Stimulated activated CD8-positive, alpha-beta memory T cell treated with anti-CD3 and anti-CD28 coated beads, Interleukin-7, amount 100 ng/mL, for 48 hours (primary cell): ENCODE measurements at places on chromosomes 3 and 15.

GRCh38 chr3:177886501-177886900 lies 649.7 kb upstream of the KCNMB2 start:
- no peak for DNase-seq

DNA sequence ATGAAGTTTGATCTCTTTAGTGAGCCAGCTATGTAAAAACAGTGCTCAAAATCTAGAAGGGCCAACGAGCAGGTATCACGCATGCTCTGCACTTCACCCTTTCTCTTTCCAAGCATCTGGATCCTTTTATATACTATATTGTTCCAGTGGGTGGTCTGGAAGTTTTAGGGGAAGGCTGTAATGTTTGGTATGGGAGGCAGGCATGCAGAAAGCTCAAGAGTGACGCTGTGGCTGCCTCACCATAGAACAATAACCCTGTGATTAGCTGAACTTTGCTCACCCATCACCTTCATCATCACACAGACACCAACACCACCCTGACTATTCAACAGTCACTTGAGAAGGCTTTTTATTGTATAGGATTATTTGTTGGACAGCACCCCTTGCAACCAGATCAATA lies 81.6 kb downstream of the FBN1 start:
- no peak for DNase-seq

DNA sequence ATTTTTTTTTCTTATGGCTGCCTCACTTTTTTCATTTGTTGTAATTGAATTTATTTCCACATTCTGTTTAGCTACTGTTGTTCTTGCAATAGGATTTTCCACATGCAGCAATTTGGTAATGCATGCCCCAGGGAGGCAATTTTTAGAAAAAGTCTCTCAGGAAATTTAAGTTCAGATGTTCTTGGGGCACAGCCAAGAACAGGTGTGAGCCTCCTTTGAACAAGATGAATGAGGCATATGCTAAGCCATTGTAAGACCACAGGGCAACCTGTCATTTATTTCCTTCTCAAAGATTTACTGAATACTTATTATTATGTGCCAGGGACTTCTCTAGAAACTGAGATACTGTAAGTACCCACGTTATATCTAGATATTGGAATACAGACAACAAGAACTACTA lies 549.5 kb downstream of the DIPK2A start:
- DNase-seq: no peak

GRCh38 chr3:160486459-160486869 lies 36.9 kb upstream of the TRIM59 start:
- no peak for DNase-seq

DNA sequence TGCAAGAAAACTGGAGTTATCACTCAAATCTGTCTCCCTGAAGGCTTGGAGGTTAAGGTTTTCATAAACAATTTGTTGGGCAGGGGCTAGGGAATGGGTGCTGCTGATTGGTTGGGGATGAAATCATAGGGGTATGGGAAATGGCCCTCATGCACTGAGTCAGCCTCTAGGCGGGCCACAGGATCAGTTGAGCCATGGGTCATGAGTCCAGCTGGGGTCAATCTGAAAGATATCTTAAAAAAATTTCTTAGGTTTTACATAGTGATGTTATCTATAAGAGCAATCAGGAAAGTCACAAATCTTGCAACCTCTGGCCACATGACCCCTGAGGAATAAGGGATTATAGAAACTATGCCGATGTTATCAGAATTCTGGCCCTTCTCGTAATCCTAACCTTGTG lies 491.7 kb downstream of the ZIC1 start:
- DNase-seq: no peak

DNA sequence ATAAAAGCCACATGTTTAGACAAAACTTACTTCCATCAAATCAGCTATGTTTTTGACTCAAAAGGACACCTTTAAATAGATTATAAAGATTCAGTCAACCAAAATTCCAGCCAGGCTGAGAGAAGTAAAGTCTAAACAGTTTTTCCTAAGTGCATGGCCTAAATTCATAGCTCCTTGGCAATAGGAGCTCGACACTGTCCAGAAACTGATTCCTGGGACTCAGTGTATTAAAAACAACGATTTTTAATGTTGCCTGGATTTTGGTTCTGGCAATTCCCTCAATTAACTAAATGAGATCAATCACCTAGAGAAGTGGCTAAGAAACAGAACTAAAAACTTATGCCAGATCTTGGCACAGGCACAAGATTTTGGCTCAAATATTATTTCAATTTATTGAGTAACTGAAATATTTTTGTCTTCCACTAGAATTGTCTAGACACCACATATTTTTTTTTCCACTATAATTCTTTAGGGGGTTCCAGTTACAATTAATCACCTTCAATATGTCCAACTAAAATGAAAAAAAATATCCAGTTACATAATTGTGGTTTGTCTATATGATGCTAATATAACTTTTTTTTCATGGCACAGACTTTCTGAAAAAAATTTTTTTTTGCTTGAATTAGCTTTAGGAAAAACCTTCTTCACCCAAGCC lies 135.9 kb downstream of the TFDP2 start:
- DNase-seq: no peak

- DNase-seq: no peak
Measured at GRCh38 chr3:13853978-13854296, 25.9 kb downstream of the WNT7A start.

GRCh38 chr15:70653426-70653825 lies 109.9 kb downstream of the UACA start:
- DNase-seq: no peak

DNA sequence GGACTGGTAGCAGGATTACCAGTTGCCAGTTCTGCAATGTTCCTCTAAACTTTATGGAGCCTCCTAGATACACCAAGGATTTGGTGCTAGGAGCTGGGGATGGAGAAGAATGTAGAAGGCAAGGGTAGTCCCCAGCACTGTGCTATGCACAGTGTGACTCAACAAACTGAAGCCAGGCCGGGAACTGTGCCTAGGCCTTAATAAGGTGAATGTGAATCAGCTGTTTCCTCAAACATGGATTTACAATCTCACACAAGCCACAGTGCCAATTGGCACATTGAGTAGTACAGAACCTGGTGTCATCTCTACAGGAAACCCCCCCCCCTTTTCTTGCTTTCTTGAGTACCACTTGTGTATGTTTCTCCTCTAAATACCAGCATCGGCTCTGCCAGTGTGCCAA lies 32.5 kb downstream of the MRPS25 start:
- no peak for DNase-seq

DNA sequence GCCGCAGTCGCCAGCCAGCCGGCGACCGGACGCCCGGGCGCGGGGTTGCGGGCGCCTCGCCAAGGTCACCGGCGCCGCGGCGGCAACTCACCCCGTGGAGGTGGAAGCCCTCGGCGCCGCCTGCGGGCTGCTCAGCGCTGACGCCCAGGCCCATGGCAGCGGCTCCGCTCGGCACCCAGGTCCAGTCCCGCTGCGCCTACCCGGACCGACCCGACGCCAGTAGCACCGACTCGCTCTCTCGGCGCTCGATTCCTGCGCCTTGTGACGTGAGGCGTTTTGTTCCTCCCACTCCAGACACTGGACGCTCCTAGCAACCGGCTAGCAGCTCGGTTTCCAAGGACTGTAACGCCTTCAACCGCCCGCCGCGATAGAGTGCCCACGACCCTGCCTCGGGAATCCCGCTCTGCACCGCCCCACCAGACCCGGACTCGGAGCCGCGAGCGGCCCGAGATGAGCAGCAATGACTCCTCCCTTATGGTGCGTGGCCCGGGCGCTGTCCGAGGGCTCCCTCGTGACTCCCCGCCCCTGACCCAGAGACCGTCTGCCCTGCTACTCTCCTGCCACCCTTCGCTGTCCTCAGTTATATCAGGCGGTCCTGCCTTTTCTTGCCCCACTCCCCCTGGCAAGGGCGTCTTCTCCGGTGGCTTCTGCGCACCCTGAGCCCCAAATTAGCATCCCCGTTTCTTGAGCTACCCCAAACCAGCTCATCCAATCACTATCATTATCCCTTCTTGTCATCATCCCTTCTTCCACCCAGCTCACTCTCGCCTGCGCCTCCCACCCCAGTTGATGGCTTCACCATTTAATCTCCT lies at the start of the genes GORASP1 and TTC21A:
GORASP1 (minus strand) TSS at position 240 of the 812 bp plus-strand sequence; CDS start at position 154, 86 bp downstream.
TTC21A (plus strand) TSS at position 293 of the 812 bp plus-strand sequence; CDS start at position 451, 158 bp downstream.
- peak; percentile 55 for DNase-seq

- no peak for DNase-seq
Measured at GRCh38 chr3:61582287-61582686, 20.9 kb downstream of the PTPRG start.

GRCh38 chr15:51869060-51869421 lies 39.6 kb downstream of the TMOD3 start:
- DNase-seq: no peak

GRCh38 chr3:139988472-139989156 lies 53.6 kb downstream of the CLSTN2 start:
- DNase-seq: no peak
